IMR-90 (cell line): ENCODE measurements at places on chromosomes 1 and 21. TPM values are rescaled to one million over a fixed set of nuclear protein-coding genes. Genes with fewer than 3 reads are reported as not detected.
A peak's percentile ranks its signal among the peaks of the same experiment; 100 is the strongest.

DNA sequence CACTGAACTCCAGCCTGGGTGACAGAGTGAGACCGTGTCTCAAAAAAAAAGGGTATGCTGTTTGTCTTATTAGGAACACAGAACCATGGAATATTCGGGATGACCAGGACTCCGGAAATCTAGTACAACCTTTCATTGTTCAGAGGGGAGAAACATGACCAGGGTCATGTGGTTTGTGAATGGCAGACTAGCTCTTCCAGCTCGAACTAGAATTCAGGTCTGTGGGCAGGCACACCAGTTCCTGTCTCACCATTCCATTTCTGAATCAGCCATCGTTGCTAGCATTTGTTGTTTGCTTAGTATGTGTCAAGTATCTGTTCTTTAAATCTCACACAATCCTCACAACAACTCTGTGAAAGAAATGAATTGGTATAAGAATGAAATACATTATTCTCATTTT, 50.9 kb downstream of the MDM4 start:
- no peak for DNase-seq

HOOK1 gene
- not detected in 2 replicates for total RNA-seq

- peak; percentile 94 for DNase-seq
These were observed 41.4 kb upstream of the COL6A2 start for GRCh38 chr21:46056450-46056903.

DNA sequence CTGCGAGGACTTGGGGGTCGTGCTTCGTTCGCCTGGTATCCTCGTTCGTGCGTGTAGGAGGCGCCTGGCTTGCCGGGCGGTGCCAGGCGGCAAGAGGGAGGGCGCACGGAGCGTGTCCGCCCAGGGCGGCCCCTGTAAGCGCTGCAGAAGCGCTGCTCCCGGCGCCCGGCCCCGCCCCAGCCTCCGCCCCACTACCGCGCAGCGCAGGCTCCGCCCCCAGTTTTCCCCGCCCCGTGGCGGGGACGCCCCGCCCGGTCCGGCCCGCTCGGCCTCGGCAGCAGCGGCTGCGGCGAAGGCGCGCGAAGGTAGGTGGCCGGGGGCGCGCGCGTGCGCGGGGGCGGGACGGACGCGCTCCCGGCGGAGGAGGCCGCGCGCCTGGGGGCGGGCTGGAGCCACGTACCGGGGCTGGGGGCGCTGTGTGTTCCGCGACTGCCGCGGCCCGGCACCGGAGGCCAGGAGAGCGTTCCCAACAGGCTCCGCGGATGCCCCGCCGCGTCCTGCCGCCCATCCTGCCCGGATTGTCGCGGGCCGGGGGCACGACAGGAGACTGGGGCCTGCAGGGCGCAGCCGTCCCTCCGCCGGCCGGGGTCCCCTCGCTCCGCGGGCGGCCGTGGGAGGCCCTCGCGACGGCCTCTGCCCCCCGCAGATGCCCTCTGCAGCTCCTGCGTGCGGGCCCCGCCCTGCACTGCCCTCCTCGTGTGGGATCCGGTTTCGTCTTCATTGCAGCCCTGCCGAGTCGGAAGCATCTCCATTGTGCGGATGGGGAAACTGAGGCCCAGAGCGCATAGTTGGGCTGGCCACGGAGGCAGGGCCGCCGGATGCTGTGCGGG, 7.7 kb upstream of the CROCC start:
- DNase-seq: peak; percentile 95

DNA sequence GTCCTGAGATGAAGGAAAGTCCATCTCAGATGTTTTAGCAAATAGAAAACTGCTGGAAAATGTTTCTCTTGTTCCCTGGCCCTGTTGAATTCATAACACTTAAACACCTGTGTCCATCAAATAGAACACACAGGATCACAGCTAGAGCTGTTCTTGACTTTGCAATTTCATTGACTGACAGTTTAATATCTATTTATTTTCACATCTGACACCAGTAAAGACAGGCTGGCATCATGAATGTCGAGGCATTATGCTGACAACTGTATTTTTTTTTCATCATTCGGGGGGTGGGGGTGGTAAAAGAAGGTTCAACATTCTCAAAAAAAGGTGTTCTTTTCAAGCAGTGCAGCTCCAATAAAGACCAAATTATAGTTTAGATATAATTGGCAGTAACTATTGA, 591.2 kb upstream of the PTBP2 start:
- DNase-seq: no peak

DNA sequence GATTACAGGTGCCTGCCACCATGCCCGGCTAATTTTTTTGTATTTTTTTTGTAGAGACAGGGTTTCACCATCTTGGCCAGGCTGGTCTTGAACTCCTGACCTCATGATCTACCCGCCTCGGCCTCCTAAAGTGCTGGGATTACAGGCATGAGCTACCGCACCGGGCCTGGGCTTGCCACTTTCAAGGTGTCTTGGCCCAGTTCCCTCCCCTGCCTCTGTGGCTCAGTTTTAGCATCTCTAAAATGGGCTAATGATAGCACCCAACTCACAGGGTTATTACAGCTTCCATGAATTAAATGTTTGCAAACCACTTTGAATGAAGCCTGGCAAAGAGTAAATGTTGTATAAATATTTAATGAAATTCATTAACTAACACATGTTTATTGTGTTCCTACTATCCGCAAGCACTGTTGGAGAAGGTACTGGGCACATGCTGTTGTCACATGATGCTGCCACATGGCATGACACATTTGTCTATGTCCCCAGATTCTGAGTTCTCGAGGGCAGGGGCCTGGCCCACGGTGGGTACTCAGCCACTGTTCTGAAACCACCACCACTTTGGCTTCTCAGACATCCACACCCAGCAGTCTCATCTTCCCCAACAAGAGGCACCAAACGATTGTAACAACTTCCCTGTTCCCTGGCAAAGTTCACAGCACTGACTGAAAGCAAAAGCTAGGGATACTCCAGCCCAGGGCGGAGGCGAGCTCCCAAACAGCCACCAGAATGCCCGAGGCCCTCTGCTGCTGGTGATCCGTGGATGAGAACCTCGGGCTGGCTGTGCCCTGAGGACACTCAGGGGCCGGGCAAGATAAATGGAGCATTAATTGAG, 9.7 kb downstream of the IFFO2 start:
- DNase-seq: no peak

- DNase-seq: peak; percentile 28
These were observed 116.1 kb downstream of the UCHL5 start for GRCh38 chr1:192943108-192943507.

DNA sequence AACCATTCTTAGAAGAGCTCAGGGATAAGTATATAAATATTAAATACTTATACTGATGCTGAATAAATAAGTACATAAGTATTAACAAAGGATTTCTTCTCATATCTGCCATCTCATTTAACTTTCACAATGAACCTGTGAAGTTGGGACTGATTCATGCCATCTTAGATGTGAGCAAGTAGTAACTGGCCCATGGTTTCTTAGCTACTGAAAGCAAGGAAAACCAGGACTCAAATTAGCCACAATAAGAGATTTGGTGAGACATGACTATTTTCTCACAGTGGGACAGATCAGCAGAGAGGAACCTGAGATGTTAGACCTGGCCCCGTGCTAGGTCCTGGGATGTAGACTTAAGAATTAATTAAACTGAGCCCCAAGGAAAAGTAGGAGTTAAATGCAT, 8.2 kb upstream of the RAB3B start:
- no peak for DNase-seq

DNA sequence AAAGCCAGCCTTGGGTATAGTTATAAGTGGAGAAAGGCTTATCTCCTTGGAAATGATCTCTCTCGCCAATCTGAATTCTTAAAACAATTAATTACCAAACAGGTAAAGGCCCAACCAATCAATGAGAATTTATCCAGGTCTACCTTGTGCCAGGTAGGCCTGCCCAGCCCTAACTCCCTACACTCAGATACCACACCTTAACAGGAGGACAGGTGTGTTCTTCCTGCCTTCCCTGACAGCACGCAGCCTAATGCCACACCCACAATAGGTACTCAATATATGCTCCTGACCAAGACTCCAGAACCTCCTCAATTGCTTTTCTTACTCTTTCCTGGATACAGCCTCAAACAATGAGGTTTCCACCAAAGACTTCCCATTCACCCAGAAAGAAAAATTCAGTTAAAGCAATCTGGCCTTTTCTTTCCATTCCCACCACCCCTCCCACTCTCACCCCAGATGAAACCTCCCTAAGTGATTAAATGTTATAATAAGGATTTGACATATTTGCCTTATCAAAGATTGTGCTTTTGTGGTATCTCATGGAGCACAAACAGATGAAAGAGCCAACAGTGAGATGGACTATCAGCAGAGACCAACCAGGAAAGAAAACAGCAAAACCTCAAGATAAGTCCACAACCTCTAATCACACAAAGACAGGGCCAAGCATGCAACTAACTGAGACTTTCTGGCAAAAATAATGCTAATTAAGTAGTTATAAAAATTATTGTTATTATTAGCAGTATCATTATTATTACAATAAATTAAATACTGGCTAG, 25.6 kb downstream of the TRABD2B start:
- DNase-seq: no peak

GRCh38 chr1:241932845-241933244, 24.7 kb upstream of the BECN2 start:
- DNase-seq: no peak

NBL1 gene
- 12.5 and 14.0 TPM in 2 replicates for total RNA-seq

OR2L3 gene
- total RNA-seq: not detected in 2 replicates

DNA sequence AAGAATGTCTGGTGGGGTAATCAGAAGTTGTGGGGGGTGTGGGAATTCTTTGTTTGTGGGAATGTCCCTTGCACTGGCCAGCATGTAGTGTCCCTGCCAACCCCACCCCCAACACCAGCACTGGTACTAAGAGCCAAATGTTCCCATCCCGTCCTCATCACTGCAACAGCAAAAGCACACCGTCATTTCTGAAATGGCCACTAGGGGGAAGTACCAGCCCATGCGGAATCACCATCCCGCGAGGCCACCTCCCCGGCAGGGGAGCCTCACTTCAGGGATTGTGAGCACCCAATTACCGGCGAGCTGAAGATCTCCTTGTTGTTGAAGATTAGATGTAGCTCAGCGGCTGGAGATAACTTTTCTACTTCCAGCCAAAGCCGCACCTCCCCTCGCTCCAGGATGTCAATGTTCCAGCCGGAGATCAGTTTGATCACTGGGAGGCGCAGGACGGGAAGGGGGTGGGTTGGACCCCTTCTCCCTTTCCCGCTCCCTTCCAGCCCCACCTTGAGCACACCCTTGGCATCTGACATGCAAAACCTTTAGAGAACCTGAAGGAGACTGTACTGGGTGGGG, 41.0 kb downstream of the MYOM3 start:
- peak; percentile 71 for DNase-seq

IQGAP3 gene
- total RNA-seq: 13.6 TPM in 2 replicates

DNA sequence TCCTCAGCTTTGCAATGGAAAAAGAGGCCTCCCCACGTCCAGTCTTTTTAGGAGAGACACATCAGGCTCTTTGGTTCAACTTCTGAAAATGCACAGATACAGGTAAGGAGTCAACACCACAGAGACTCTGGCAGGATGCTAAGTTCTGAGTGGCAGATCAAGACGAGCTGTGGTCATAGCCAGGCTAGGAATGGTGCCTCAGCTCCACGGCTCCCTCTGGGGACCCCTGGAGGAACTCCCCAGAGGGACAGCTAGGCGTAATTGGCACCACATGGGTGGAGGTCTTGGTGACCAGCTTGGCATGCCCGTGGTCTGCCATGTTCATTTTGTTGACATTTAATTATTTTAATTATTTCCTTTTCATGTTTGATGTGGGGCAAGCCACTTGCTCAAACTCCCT, 206.1 kb downstream of the KAZN start:
- no peak for DNase-seq

- no peak for DNase-seq
These were observed 11.4 kb upstream of the TBX15 start for GRCh38 chr1:118999348-119000071.

- DNase-seq: peak; percentile 92
These were observed 58.4 kb upstream of the CXADR start for GRCh38 chr21:17454315-17455027.

TIE1 gene
- total RNA-seq: 2.3 and 3.3 TPM in 2 replicates
